ENCODE measurements at places on chromosomes 7 and 10.

DNA sequence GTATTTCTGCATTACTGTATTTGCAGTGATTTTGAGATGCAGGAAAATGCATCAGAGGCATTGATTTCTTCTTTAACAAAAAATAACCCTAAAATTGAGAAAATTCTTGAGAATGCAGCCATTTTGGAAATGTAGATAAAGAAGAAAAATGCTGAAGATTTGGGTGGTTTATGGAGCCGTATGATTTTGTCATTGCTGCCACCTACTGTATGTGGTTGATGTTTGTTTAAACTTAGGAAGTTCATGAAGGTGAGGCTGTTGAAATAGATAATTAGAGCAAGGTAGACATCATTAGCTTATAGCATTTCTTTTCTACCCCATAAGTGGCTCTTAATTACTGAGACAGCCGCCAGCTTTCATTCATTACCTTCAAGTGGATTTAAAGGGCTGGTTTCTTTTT is 92.1 kb upstream of the SAMD8 start:
- no peak for DNase-seq

DNA sequence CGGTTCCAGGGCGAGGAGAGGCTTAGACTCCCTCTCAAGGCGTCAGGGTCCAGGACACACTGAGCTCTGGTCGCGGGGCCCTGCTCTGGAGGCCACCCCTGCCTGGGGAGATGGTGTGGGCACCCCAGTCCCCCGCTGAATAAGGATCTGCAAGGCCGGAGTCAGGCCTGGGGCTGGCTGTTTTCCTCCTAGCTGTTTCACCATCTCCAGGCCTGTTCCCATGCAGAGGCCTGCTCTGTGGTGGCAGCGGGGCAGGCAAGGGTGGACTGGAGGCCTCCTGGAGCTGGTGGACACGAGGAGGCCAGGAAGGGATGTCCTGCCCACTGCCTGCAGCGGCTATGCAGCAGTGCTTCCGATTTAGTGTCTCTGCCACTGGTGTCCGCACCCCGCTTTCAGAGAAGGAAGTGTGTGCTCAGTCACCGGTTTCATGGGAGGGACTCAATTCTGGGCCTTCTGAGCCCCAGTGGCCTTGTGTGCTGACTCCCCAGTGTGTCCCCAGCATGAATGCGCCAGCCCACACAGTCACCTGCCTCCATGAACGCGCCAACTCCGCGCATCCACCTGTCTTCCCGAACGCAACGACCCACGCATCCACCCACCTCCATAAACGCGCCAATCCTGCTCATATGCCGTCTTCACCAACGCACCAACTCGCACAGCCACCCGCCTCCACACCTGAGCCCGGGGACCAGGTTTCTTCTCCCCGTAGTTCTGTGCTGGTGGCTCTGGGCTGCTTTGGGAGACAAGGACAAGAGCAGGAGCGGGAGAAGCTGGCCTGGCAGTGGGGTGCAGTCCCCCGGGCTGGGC is 14.5 kb upstream of the GPR146 start:
- no peak for DNase-seq

- DNase-seq, result no peak
Measured at GRCh38 chr10:80443531-80443974, 10.6 kb upstream of the TSPAN14 start.

DNA sequence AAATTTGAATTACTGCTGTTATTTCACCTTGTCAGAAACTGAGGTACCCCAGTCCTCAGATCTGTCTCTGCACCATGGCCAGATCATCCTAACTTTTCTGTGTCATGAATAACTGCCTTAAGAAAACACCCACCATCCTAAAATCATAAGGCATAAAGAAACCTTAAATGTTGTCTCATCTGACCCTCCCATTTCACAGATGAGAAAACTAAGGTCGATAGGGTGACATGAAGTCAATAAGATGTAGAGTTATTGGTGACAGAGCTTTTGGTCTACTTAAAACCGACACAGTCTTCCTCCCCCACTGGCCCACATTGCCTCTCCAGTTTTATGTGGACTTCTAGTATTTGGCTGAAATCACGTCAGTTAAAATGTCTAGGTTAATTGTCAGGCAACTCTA is 101.5 kb upstream of the PDCD4 start:
- DNase-seq, result no peak

DNA sequence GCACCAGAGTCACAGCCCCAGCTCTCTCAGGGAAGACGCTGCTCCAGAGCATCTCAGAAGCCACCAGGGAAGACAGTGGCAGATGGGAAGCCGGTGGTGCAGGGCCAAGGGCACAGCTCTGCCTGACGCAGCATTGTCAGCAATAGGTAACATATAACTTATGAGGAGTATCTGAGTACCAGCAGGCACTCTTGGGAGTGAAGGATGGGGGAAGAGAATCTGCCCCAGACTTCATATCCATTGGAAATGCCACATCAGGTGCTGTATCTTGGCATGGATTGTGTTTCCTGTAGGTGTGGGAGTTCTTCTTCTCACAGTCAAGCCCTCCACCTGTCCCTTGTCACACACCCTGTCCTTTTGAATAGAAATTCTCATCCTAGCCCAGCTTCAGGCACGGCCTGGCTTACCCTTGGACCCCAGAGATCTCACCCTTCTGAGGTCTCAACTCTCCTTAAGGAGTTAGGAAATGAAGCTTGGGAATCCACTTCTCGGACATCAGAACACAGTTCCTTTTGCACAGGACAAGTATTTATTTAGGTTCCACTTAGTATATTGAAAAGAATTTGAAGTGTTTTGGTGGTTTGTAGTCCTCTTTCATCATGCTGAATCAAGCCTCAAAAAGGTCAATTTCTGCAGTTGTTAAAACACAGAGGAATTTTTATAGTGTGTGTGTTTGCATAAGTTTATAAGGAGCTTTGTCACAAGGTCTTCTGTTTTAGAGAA is 9.9 kb downstream of the EPDR1 start:
- DNase-seq, result no peak

GRCh38 chr7:40354711-40355110 is 219.9 kb downstream of the SUGCT start:
- no peak for DNase-seq

DNA sequence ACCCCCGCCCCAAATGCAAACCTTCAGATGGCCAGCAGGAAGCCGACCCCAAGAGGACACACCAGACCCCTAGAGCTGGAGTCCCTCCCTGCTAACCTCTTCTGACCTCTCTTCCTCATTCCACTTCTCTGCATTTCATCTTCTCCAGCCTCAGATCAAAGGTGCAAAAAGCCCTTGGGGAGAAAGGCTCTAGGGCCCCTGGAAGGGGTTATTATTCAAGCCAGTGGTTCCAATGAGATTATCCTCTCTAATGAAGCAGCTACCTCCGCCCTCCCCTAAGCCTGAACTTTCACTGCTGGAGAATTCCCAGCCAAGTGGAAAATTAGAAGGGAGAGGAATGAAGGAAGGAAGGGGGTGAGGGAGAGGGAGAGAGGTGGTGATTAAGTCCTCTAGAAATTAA is 343.9 kb downstream of the PLXNA4 start:
- DNase-seq, result peak; percentile 57

DNA sequence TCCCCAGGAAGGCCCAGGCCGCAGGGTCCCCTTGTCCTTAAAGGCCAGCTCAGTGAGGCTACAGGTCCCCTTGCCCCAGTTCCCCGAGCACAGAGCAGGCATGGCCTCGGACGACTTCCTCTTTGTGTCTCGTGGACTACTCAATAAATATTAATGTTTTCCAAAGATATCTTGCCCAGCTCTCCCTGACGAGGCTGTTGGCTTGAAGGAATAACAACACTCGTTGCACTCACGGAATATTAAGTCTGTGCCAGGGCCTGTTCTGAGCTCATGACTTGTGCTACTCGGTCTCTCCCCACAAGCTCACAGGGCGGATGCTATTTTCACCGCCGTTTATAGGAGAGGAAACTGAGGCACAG is 68.2 kb downstream of the CUX1 start:
- no peak for DNase-seq

- no peak for DNase-seq
Measured at GRCh38 chr7:157471259-157472125, 134.7 kb downstream of the DNAJB6 start.

DNA sequence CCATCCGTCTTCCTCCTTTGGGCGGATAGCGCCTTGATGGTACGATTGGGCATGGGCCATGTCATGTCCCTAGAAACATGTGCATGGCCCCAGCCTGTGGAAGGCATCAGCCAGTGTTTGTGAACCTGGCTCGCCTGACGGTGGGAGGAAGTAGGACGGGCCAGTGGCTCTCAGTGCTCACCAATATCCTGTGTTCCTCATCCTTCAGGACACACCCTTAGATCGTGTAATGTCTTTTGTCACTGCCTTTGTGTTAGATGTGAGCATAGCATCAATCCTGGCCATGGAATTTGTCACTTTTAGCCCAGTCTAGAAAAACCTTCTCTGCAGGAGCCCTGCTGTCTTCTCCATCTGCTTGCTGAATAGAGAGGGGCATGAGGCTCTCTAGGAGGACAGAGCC is 77.6 kb downstream of the PFKFB3 start:
- no peak for DNase-seq
